ENCODE measurements at places on chromosomes 11 and 22. TPM values are rescaled to one million over a fixed set of nuclear protein-coding genes. Genes with fewer than 3 reads are reported as not detected.

MPZL2 gene
- total RNA-seq = 0.95 TPM

MRGPRF gene
- 4.1 TPM for total RNA-seq

TRIM22 gene
- 167 TPM for total RNA-seq

IGSF9B gene
- 13.1 TPM for total RNA-seq

UCP2 gene
- total RNA-seq = 83.0 TPM

GRM5 gene
- 0.70 TPM for total RNA-seq

TPH1 gene
- 0.32 TPM for total RNA-seq

RPL27A gene
- 573 TPM for total RNA-seq

Data from astrocyte (in vitro differentiated cells and primary cell).